Hepatocyte (in vitro differentiated cells): ENCODE measurements at places on chromosomes 2 and 18. TPM values are rescaled to one million over a fixed set of nuclear protein-coding genes. Genes with fewer than 3 reads are reported as not detected.

GPATCH11 gene
- 4.3 and 7.0 TPM in 2 replicates for total RNA-seq

ATOH8 gene
- 2.0 and 2.9 TPM in 2 replicates for total RNA-seq

KCNJ3 gene
- 0.88 and 3.0 TPM in 2 replicates for total RNA-seq

MAPK4 gene
- 2.4 TPM in 2 replicates for total RNA-seq

CRYGD gene
- not detected in 2 replicates for total RNA-seq

C2orf74 gene
- total RNA-seq = 5.1 and 6.2 TPM in 2 replicates

GRCh38 chr18:12882453-12883371, 1.3 kb downstream of the PTPN2 start:
- no peak for DNase-seq

- DNase-seq = no peak
Measured at GRCh38 chr2:9057939-9058761, 54.7 kb upstream of the MBOAT2 start.

GRCh38 chr2:205750797-205751196, 68.5 kb downstream of the NRP2 start:
- DNase-seq = no peak

- no peak for DNase-seq
Measured at GRCh38 chr2:12731701-12732280, 15.1 kb downstream of the TRIB2 start.

DNA sequence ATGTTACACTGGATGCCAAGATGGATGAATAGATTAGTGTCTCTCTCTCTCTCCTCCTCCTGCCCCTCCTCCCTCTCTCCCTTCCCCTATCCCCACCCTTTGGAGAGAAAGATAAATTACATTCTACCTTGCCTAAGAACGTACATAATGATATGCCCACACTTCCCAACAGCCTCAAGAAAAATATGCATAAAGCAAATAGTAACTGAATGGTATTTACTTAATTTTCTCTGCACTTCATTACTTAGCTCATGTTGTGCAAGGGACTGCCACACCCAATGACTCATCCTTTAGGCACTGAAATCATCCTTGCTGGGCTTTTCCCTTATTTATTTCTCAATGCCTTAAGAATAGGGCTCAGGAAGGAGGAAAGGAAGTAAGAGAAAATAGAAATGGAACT, 137.3 kb upstream of the PID1 start:
- DNase-seq = peak; percentile 81

GRCh38 chr2:112779598-112779997, 4.7 kb downstream of the IL1A start:
- DNase-seq = no peak

DNA sequence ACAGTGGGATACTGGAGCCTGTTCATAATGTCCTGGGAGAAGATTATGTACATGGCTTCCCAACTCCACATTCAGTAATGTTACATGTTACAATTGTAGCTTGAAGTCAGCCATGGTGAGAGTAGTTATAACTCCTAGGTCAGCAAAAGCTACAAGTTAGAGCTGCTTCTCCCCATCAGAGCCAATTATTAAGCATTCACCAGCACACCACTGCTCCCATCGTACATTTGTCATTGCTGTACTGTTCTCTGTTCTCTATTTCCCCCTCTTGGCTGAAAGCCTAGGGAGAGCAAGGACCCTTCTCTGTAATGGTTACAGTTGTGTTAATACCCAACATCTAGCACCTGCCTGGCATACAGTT, 5.3 kb upstream of the TLK1 start:
- no peak for DNase-seq

GRCh38 chr18:50447102-50447741, 72.4 kb downstream of the SKA1 start:
- DNase-seq = no peak

GRCh38 chr2:218310853-218311540, 18.7 kb upstream of the TMBIM1 start:
- DNase-seq = no peak

GRCh38 chr2:83991992-83992391, 467.1 kb downstream of the SUCLG1 start:
- DNase-seq = no peak

DNA sequence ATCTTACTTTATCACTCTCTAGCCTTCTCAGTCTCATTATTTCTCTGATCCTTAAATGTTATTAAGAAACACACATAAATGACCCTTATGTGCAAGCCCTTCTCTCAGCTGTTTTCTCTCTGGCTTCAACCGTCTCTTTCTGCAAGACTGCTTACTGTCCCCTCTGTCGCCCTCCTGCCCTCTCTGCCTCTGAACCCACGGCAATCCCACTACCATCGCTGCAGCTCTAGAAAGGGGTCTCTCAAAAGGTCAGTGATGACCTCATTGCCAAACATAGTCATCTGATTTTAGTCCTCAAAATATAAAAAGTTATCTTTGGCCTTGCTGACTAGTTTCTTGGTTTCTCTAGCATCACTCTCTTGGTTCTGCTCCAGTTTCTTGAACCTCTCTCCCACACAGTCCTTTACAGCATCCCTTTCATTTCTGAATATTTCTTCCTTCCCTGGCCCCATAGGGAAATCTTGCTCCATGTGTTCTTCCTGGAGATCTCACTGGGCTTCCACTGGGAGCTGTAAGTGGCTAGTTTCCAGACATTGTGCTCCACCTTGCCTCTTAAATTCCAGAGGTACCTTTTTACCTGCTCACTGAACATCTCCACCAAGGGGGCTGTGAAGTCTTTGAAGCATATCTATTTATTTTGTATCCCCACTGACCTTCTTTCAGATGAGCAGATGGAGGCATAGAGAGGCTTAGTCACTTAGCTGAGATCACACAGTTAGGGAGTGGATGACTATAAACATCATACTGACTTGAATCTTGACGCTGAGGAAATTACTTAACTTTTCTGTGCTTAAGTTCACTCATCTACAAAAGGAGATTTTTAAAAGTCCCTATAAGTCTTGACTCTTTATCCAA, 96.2 kb downstream of the PDE1A start:
- DNase-seq = no peak

- no peak for DNase-seq
Measured at GRCh38 chr2:12059616-12060441, 313.4 kb downstream of the LPIN1 start.

DNA sequence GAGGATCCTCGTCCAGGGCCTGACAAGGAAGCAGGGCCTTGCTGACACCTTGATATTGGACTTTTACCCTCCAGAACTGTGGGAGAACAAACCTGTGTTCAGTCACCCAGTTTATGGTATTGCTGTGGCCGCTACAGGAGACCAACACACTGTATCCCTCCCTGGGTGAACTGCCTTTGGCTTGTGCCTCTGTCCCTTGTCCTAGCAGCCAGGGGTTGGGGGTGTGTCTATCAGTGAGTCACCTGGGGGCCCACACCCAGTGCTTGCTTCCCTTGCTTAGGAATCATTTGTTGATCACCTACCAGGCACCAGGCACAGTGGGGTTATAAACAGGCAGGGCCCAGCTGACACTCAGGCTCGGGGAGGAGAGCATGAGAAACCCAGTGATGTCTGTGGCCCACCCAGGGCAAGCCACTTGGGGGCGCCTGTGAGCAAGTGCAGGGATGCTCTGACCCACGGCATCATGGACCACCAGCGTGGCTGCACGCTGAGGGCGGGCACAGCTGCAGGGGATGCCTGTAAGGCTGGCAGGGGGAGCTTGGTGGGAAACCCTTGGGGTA, 17.1 kb downstream of the TMEM185B start:
- DNase-seq = peak; percentile 69

- DNase-seq = no peak
Measured at GRCh38 chr2:74071426-74071825, 76.3 kb downstream of the BOLA3 start.
